ENCODE measurements at places on chromosomes 3 and 15.

DNA sequence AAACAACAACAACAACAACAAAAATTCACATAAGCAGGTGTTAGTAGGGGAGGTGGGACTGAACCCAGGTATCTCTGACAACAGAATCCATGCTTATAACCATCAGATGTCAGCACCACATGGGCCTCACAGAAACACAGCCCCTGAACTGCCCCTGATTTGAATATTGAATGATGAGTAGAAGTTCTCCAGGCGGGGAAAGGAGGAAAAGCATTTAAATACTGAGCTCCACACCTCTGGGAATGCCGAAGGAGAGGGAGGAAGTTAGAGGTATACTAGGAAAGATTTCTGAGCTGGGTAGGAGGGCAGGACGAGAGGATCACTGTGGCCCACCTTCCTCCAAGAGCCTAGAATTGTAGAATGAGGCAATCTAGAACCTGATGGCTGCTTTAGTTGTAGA, 31.9 kb upstream of the EIF4A2 start:
- DNase-seq, result no peak

GRCh38 chr15:45088801-45089711, 24.9 kb downstream of the DUOX2 start:
- DNase-seq, result no peak

- no peak for DNase-seq
Measured at GRCh38 chr15:71276336-71276665, 161.0 kb downstream of the THSD4 start.

GRCh38 chr3:186800285-186800684, 6.0 kb downstream of the RFC4 start:
- DNase-seq, result no peak

- no peak for DNase-seq
Measured at GRCh38 chr3:85571835-85572234, 613.0 kb downstream of the CADM2 start.

- no peak for DNase-seq
Measured at GRCh38 chr15:28885128-28885629, 595 bp upstream of the APBA2 start.

GRCh38 chr3:57130571-57131209, 34.5 kb downstream of the IL17RD start:
- DNase-seq, result no peak

DNA sequence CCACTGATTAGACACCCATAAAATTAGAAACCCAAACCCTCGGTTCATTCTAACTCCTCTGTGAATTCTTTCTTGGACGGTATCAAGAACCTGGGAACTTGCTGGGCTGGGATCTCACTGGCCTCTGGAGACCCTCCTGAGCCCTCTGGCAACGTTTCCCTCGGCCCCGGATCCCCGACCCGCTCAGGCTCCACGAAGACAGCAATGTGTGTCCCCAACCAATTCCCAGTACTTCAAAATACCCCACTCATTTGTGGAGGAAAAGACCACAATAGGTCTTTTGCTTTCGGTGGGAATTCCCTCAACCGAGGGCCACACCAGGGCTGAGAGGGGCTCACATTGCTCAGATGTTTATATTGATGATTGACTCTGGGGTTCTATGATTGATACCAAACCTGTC, 117.9 kb upstream of the PRR20G start:
- DNase-seq, result no peak

- DNase-seq, result no peak
Measured at GRCh38 chr3:38566215-38566528, 70.0 kb downstream of the EXOG start.

GRCh38 chr15:60713119-60714084, 234.5 kb upstream of the ICE2 start:
- DNase-seq, result no peak

- DNase-seq, result no peak
Measured at GRCh38 chr15:54289590-54290136, 311.4 kb downstream of the UNC13C start.

DNA sequence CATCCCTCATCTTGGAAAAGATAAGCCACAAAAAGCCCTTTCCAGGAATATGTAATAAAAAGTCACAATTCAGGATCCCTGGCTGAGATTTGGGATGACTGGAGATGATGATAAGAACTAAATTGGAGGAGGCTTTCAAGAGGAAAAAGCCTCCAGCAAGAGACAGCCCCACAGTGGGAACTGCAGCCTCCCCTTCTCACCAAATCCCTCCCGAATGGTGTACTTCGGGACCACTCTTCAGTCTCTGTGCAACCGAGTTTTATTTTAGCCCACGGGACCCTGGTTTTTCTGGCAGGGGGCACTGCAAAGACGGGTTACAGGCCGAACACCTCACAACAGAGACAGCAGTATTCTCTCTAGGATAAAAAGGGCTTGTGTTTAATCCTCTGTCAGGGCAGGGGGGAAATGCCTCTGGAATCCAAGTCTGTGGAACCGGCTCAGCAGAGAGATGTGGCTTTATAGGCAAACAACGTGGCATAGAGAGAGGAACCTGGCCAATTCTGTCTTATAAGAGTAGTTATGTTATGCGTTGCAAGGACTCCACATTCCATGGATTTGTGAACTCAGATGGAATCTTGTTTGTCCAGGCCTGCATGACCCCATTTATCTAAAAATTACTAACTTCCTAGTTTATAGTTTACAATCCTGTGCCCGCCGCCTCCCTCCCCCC, 1.2 kb upstream of the LMCD1 start:
- no peak for DNase-seq

- DNase-seq, result no peak
Measured at GRCh38 chr3:150006794-150007193, 36.1 kb upstream of the PFN2 start.

DNA sequence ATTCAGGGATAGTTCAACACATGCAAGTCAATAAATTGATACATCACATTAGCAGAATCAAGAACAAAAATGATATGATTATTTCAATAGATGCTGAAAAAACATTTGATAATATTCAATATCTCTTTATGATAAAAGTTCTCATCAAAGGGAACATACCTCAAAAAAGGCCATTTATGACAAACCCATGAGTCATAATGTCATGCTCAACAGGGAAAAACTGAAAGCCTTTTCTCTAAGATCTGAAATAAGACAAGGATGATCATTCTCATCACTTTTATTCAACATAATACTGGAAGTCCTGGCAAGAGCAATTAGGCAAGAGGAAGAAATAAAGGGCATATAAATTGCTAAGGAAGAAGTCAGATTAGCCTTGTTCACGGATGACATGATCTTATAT, 54.1 kb upstream of the TMEM158 start:
- DNase-seq, result no peak

DNA sequence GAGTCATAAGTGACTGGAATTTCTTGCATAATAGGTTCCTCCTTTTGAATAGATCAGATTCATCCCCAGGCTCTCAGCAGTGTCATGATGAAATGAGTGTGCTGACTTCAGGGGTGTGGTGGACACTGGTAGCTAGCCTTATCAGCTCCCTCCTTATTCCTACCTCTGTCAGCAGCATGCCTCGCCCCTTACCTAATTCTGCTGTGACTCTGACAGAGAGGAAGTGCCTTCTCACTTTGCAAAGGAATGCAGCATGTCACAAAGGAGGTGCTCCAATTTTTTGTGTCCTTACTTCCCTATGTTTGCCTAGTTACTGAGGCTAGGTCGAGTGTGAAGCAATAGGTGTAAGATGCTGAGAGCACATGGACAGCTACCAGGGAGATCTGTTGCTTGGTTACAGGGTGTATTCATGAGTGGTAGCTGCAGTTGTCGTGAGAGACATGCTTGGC, 90.6 kb downstream of the TNFAIP8L3 start:
- DNase-seq, result no peak

GRCh38 chr15:42736178-42736792, 643 bp downstream of the CDAN1 start:
- DNase-seq, result no peak

DNA sequence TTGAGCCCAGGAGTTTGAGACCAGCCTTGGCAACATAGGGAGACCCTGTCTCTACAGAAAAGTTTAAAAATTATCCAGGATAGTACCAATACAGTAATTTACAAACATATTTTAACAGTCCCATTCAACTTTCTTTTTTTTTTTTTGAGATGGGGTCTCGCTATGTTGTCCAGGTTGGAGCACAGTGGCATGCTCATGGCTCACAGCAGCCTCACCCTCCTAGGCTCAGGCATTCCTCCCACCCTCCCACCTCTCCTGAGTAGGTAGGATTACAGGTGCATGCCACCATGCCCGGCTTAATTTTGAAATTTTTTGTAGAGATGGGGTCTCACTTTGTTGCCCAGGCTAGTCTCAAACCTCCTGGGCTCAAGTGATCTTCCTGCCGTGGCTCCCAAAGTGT, 12.5 kb upstream of the MAP6D1 start:
- no peak for DNase-seq

- DNase-seq, result no peak
Measured at GRCh38 chr3:76242886-76243753, 457.8 kb upstream of the ZNF717 start.

- no peak for DNase-seq
Measured at GRCh38 chr3:114668099-114668498, 374.3 kb downstream of the TIGIT start.

- DNase-seq, result no peak
Measured at GRCh38 chr3:160395297-160395696, 3.7 kb downstream of the IFT80 start.

DNA sequence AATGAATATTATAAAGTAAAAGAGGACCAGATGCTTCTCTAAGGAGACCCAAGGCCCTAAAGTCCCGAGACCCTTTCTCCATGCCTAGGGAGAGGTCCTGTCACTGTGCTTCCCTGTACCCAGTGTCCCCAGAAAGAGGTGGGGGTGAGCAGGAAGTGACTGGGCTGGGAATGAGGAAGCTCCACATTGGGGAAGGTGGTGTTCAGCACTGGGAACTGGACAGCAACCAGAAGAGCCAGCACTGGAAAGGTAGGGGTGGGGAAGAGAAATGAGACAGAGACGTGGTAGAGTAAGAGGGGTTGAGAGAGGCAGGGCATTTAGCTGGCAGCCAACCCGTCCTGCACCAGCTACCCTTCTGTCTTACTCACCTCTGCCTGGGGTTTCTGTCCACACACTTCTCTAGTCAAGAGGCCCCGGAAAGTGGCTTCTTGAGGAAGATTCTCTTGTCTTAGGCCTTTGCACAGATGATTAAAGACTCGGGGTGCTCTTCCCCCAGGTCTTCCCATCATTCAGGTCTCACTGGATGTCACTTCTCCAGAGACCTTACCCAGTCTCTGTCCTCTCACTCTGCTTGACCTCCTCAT, 12.2 kb downstream of the RRP9 start:
- no peak for DNase-seq

GRCh38 chr3:183270344-183270743, 17.3 kb downstream of the B3GNT5 start:
- no peak for DNase-seq

DNA sequence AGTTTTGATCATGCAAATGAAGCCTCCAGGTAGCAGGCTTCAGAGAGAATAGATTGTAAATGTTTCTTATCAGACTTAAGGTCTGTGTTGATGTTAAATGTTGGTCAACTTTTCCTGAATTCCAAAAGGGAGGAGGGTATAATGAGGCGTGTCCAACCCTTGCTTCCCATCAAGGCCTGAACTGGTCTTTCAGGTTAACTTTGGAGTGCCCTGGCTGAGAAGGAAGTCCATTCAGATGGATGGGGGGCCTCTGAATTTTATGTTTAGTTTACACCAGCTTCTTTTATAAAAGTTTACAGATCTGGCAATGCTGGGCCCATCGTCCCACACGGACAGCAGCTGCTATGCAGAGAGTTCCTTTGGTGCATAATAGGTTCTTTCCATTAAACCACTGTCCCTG, 8.9 kb downstream of the CCDC13 start:
- DNase-seq, result no peak

DNA sequence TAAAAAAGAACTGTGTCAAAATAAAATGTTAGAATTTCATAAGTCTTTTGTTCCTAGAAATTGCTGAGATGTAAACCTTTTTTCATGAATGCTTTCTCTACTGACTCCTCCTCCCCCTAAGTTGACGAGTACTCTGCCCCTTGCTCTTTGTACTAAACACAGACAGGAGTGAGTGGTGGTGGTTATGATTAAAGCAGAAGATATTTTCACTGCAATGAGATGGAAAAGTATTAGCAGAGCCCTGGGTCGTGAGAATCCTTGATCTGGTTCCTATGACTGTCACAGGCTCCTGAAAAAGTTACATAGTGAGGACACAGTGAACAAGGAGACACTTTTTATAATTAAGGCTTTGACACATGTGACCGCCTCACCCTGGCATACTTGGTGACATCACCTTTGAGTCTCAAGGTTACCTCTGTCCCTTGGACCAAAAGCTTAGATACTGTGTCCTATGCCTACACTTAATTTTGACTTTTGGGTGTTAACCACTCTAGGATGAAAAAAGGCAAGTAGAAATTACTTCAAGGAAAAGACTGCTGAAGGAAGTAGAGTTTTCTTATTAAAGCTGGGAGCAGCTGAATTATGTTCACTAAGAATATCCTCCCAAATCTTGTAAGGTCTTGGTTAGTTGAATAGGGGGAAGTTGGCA, 130.4 kb upstream of the LYSMD4 start:
- DNase-seq, result no peak

GRCh38 chr3:117485841-117486240, 776.3 kb downstream of the TUSC7 start:
- no peak for DNase-seq

GRCh38 chr3:114831861-114832260, 315.2 kb downstream of the ZBTB20 start:
- DNase-seq, result no peak

- DNase-seq, result no peak
Measured at GRCh38 chr3:15063656-15064286, 1.3 kb downstream of the MRPS25 start.

DNA sequence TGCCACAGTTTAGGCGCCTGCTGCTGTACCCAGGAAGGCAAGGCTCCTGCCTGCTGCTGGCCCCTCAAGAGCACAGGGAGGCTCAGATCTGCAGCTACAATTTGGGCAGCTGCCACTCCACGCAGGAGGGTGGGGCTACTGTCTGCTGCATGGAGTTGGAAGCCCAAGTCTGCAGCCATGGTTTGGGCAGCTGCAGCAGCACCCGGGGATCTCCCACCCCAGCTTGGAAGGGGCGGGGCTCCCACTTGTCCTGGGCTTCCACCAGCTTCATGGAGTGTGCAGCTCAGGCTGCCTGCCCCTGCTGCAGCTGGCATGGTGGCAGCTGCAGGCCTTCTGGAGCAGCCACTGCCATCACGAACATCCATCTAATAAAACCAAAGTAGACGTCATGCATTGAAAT, 512.9 kb downstream of the PYDC2 start:
- no peak for DNase-seq
